ENCODE measurements at places on chromosomes 3 and 15.

DNA sequence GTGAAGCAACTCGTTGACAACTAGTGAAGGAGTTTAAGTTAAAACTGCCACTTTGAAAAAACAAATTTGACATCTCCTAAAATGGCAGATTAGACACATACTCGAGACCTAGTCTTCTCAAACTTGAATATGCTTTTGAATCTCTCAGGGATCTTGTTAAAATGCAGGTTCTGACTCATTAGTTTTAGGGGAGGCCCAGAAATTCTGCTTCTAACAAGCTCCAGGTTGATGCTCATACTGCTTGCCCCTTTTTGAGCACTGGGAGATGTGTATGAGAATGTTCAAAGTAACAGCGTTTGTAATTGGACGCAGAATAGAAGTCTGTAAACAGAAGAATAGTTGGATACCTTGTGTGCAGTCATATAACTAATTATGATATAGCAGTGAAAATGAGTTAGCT lies 1.6 kb downstream of the C3orf38 start:
- no peak for DNase-seq

GRCh38 chr15:31867536-31868442 lies 162.5 kb upstream of the CHRNA7 start:
- DNase-seq, result peak; percentile 23

DNA sequence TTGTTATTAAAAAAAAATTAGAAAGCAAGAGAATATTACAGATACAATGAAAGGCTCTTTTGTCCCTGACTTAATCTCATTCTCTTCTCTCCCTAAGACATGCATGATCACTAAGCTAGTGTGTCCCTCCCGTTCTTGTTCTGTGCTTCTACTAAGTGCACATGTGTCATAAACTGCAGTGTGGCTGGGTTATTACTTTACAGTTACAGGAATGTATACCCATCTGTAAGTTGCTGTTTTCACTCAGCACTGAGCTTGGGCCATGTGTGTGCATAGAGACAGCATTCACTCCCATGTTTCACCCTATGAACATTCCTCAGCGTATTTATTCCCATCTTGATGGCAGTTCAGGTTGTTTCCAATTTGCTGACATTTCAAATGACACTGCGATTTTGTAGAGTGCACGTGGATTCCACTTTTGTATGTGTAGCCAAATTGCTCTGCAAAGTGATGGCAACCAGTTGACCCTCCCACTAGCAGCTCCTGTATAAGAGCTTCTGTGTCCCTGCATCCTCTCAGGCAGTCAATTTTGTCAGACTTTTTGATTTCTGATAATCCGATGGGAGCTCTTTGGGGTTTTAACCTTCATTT lies 145.8 kb upstream of the UBE2E1 start:
- DNase-seq, result no peak

GRCh38 chr3:57943525-57944495 lies 64.4 kb upstream of the FLNB start:
- no peak for DNase-seq

DNA sequence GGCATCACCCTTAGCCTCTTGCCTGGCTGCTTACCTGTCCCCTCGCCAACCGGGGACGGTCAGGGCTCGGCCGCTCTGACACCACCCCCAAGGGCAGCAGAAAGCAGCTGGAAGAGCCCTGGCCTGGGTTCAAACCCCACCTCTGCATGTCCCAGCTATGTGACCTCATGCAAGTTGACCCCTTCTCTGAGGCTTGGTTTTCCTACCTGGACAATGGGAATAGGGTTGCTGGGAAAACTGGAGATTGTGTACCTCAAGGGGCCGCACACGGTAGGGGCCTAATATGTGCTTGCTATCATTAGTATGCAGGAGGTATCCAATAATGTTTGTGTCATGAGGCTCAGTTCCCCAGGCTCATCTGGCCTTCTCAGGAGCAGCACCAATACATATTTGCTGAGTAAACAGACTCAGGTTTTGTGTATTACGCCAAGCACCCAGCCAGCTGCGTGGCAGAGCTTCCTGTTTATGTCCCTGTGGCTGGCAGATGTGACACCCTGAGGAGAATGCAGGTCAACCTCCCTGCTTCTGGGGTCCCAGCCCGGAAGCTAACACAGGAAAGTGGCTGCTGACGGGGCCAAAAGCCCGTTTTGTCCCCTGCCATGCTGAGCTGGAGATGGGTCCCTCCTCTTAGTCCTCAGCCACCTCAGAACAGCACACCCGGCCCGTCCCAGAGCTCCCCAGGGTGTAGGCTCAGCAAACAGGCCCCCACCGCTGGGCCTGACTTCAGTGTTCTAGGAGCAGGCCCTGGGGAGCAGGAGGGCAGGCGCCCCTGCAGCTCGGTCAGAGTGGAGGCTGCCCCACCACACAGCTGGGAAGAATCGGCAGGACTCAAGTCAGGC lies 29.7 kb downstream of the PLXND1 start:
- DNase-seq, result peak; percentile 10

DNA sequence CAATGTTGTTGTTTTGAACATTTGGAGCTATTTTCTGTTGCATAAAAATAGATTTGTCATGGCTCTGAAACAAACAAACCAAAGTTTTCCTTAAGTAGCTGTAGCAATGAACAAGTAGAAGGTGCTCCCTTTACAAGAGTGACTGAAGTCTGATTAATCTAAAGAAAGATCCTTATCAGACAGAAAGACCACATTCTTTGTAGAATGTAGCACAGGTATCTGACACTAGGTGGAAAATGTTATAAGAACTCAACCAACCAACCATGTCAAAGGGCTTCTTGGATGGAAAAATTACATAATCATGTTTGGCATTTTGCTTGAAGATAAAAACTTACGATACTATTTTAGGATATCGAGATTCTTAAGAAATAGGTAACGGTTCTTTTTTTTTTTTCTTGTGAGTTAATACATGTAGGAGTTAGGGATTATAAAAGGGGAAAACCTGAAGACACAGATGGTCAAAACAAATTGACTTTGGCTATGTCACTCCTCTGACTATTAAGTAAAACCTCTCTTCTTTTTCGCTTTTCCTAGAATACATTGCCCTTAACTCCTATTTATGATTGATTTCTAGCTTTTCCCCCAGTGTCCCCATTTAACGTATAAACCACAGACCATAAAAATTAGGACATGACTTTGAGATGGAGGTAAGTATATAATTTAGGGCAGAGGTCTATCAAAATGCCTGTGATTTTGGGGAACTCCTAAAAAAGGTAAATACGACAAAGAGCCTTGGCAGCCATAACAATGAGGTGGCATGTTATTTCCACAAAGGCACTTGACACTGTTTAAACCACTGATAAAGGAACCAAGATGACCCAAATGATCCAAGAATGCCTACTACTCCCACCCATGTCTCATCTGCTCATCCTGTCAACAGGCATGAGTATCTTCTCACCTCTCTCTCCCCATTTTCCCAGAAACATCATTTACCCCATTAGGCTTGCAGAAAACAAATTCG lies 72.0 kb downstream of the CCR4 start:
- no peak for DNase-seq

- no peak for DNase-seq
Measured at GRCh38 chr3:112555535-112556170, 6.1 kb downstream of the ATG3 start.

DNA sequence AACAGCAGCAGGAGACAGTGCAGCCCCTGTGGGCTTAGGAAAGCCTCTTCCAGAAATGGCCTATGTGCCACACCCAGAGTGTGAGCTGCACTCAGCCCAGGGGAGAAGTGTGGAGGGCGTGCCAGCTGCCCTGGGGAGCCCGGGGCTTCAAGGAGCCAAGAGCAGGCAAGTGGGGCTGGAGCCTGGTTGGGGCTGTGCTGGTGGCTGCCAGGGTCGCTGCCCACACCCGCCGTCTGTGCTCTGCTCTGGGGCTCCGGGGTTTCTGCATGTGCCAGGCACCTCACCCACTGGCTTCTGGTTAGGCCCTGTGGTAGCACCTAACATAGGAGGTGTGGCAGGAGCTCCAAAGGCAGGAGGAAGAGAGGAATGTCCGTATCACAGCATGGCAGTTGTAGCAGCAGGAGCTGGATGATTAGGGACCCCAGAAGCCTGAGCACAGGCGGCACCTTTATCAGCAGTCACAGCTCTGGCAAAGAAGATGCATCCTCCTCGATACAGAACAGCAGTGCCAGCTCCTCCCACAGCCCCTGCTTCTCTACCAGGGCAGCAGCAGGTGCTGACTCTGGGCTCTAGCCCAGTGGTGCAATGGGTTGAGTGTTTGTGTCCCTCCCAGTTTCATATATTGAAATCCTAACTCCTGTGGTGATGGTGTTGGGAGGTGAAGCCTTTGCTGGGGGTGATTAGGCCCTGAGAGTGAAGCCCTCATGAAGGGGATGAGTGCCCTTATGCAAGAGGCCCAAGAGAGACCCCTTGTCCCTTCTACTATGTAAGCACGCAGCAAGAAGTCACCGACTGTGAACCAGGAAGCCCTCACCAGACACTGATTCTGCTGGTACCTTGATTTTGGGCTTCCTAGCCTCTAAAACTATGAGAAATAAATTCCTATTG lies 70.0 kb upstream of the KLF13 start:
- no peak for DNase-seq

DNA sequence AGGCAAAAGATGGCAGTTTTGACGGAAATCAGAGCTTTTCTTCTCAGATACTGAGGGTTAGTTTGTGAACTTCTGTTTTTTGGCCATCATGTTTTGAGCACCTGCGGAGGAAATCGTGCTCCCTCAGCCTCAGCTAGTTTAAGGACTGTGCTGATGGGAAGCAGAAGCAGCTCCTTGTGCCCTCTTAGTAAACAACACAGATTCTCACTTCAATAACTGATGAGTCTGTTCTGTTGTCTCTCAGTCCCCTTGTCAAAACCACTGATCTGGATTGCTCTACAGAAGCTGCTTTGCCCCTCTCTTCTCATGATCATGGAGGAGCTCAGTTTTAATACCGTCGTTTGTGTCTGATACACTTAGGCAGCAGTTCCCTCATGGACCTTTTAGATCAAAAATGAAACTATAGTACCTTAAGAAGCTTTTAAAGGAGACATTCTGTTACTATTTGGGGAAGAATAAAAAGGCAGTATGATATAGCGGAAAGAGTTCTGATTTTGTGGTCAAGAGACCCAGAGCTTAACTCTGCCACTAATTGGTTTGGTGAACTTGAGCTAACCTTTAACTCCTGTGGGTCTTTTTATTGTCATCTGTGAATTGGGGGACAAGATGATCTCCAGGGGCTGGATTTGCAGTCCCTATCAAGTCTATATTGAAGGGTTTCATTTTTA lies 152.6 kb downstream of the BBX start:
- no peak for DNase-seq

DNA sequence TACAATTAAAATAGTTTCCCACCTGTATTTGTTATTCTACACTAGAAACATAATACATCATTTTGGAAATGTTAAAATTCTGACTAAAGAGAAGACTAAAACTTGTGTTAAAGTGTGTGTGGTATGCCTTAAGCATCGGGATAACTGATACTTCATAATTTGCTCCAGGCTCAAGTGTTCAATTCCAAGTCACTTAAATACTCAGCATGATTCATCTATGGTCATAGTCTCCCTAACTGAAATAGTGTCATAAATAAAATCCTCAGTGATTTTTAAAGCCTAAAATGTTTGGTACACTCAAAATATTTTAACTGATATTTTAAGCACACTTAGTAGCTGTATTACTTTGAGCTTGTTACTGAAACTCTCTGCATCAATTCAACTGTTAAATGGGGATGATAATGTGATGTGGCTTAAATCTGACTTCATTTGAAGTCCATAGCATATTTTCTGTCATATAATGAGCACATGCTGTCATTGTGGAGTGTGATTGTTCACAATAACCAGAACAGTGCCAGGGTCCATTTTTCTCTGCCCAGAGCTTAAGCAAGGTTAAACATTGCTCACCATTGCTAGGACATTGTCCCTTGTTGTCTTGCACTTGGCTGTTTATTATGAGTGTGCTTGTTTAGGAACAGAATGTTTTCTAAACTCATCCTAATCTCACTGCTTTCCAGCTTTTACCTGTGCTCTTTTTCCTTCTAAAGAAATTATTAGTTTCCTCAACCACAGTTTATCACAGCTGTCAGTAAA lies 122.2 kb downstream of the KLHL25 start:
- no peak for DNase-seq

DNA sequence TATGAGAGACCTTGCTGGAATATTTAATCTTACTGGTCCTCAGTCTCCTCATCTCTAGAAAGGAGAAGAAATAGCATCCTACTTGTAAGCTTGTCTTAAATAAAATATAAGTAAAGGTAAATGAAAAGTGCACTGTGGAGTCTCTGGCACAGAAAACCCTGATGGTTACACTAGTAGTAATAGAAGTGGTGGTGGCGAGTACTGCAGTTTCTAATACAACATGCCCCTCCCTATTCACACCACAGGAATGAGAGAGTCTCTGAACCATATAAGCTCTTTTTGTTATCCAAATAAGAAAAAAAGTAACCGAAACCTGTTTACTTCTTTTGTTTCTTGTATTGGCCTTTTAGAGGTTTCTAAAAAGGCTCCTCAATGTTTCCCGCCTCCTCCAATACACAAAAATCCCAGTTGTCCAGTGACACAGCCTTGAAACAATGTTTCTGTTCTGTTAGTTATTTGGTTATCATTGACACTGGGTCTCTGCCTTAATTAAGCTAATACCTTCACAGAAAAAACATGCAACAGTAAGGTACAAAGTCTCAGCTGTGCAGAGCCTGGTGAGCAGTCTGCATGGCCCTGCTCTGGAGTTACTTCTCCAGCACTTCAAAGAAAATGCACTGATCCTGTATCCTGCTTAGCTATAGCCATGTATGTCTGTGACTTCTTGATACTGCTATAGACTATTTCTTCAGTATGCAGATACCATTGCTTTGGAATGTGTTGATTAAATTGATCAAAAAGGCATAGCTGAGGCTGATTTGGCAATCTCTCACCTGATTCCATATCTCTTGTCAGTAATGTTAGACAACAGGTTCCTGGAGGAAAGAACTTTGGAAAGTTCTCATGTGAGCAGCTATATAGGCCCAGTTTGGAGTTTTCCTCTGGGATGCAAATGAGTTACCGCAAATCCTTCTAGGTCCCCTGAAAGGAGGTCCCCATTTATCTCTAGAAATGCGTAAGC lies 315.6 kb upstream of the IL12A start:
- DNase-seq, result no peak

GRCh38 chr15:91445695-91446228 lies 345.7 kb downstream of the SV2B start:
- no peak for DNase-seq

DNA sequence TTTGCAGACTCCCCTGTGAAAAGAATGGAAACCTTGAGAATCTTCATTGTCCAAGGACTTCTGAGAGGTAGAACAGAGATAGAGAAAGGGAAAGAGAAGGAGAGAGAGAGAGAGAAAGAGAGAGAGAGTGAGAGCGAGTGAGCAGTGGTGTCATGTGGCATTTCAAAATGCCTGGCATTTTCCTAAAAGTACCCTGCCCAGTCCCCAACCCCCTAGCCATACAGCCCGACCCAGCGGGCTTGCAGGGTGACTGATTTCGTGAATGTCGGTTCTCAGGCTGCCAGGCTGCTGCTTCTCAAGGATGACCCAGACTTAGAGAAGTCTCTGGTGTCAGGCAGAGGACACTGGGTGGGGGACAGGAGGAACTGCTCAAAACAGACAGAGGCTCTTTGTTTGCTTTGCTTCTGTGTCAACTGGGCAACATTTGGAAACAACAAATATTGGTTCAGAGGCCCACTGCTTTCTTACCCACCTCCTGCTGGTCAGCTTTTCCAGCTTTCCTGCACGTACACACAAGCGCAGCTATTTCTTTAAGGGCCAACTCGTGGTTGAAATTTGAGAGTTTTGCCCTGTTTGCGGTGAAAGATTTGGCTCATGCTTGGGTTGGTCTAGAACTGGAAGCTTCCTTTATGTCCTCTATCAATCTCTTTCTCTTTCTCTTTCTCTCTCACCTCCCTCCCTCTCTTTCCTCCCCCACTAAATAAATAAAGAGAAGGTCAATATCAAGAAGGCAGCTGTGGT lies 3.7 kb upstream of the TF start:
- DNase-seq, result no peak

- DNase-seq, result no peak
Measured at GRCh38 chr3:80983753-80984152, 777.7 kb downstream of the GBE1 start.

GRCh38 chr3:141407047-141407446 lies 38.7 kb downstream of the ZBTB38 start:
- no peak for DNase-seq
